ENCODE measurements at places on chromosomes 16 and 17. TPM values are rescaled to one million over a fixed set of nuclear protein-coding genes. Genes with fewer than 3 reads are reported as not detected.

Gene PYY
- not detected for total RNA-seq

Gene TM4SF5
- not detected for total RNA-seq

Gene CCL1
- 0.09 TPM for total RNA-seq

Gene KCNH4
- under 0.01 TPM for total RNA-seq

Gene MYH2
- not detected for total RNA-seq

Gene SCIMP
- not detected for total RNA-seq

Gene TEX14
- total RNA-seq = under 0.01 TPM

Gene TMEM100
- total RNA-seq = under 0.01 TPM

Gene IL17C
- not detected for total RNA-seq

Gene ATXN1L
- total RNA-seq = 16.5 TPM

Gene BRICD5
- total RNA-seq = 2.4 TPM
